Spleen (tissue), 13 donors: ENCODE measurements at places on chromosomes 6 and 20.

GRCh38 chr20:18662279-18663040 lies 74.6 kb downstream of the DTD1 start:
- no peak for DNase-seq

GRCh38 chr6:108337721-108338120 lies 42.9 kb downstream of the AFG1L start:
- DNase-seq, result no peak

DNA sequence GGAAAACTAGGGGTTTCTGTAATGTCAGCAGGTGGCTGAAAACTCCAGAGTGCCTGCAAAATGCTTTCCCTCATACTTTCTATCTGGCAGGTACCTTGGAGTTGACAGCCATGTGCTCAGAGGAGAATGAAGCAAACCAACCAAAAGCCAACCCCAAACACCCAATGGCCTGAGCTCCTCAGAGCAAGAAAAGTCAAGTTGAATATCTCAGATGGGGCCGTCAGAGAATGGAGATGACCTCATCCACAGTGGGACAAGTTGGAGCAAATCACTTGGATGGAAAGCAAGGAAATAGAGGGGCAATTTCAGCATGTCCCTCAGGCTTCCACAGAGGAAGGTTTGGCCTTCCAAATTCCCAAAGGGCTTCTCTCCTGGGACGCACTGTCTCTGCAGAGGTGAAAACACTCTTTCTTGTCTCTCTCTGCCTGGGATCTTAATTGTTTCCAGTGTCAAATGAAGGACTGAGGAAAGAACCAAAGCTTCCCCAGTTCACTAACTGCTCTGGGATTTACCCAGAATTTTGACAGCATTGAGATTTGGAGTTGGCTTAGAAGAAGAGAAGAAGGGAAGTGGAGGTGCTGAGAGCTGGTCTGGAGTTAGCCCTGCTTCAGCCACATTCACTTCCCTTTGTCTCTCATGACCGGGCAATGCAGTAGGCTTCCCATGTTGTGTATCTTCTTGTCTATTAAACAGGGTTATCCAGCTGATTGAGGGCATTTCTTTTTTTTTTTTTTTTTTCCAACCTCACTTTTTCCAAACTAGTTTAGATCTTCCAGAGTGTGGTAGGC lies 42.2 kb downstream of the PRND start:
- no peak for DNase-seq

- peak; percentile 59 for DNase-seq
Observed at GRCh38 chr20:3729811-3730540, 2.5 kb upstream of the HSPA12B start.

DNA sequence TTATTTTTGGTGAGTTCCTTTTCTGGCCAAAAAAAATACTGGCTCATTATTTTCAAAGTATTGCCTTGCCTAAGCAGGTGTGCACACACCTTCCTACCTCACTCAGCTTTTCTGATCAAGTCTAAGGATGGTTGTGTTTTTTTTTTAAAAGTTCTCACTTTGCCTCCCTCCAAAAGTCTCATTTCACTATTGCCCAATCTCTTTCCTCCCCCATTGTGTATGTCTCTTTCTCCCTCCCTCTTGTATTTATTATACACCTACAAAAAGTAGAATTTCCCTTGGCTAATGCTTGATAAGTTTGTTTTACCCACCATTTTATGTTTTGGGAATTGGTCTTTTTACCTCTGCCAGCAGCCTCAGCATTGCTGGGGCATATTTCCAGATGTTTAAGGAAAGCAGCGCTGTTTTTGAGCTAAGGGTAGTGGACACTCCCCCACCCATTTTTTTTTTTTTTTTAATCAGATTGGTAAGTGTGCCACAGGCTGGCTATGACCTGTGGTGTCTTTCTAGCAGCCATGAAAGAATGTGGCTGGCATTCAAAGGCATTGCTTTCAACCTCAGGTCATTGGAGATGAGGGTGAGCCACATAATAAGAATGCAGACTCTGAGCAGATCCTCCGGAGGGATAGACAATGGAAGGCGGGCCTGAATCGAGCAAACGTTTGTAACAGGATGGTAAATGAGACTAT lies 668.6 kb downstream of the UTRN start:
- DNase-seq, result no peak

DNA sequence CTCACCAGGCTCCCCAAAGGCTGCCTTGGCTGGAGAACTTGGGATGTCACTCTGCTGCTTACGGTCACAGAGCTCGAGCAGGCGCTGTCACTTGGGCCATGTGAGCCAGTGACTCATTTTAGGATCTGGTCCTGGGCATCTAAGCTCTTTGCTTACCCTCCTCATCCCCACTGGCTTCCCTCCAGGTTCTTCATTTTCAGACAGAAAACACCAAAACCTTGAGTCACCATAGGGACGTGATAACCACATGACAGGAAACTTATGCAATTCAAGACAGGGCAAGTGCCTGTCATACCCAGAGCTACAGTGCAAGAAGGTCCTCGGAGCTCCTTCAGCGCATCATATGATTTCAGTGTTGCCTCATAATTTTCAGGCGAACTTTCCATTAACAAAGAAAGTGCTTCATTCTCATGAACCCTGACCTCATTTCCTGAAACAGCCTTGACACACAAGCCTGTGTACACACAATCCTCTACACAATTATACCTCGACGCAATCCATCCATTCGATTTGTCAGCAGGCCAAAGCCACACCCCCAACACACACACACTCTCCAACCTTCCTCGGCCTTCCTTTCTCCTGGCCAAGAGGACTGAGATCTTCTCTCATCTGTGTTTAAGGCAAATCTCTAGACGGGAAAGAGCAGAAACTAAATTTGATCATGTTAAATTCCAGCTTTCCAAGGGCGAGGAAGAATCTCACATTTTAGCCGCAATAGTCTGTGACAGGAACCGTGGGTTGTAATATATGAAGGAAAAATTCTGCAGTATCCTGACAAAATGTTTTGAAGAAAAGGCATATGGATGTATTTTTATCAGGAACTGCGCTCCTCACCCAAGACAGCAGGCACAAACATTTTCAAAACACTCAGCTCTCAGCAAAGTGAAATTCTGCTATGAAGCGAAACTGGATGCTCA lies 25.3 kb downstream of the TBC1D7 start:
- DNase-seq, result peak; percentile 87

DNA sequence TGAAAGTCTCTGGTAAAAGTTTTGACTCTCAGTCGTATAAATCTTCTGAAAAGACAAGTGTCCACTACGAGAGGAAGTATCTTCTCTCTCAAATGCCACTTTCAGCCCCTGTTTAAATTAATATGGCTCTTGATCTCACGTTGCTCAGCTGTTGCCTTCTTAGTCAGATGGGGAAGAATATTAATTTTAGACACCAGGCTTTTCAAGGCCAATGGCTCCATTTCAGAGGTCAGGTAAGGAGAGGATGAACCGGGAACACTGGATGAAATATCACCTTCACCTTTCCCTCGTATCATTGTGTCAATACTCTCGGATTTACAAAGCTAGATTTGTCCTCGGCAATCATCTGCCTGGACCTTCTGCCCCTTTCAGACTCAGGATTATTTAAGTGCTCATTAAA lies at the start of gene MYLK4:
TSS of gene MYLK4 (minus strand) at position 91 of the 400 bp plus-strand sequence. CDS start 1,628 bp downstream, outside the sequence.
- DNase-seq, result no peak

DNA sequence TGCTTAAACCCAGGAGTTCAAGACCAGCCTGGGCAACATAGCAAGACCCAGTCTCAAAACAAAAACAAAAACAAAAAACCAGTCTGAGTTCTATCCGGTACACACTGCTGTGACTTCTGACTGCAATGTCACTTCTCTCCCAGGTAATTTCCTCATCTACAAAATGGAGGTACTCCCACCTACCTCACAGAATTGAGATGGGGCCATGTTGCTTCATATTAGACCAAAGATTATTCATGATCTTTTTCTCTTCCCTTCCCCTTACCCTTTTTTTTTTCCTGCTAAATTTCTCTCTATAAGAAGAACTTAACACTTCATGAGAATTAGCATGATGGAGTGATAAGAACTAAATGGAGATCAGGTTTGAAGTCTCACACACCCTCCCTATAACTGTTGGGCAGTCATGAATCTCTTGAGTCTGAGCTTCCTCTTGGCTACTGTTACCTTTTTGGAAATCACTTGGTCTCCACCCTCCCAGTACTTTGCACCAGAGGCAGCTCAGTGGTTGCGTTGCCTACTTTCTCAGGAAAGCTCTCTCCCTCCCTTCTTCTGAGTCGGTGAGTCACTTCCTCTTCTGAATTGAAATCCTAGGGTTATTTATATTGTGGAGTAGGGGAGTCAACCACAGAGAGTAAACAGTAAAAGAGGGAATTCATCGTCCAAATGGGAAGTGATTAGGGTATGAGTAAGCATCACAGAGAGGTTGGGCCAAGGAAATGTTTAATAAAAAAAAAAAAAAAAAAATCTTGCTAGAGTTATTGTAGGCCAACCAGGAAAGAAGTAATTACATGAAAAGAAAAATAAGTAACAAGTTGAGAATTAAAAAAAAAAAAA lies 59.9 kb upstream of the MAP7 start:
- no peak for DNase-seq

GRCh38 chr6:118377711-118378414 lies 170.2 kb upstream of the PLN start:
- DNase-seq, result no peak

DNA sequence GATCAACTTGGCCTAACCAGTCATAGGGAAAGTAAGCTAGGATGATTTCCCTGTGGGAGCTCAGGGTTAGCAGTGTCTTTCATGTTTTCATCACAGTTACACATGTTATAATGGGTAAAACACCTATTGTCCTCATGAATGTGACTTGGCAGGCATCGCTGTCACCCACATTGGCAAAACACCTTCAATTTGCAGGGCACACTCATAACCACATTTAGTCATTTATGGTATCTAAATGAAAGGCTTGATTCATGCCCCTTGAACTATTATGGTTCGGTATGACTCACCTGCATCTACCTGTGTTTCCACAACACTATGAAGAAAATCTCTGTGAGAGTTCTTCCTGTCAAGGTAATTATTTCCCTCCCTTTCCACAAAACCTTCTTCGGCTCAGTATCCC lies 49.2 kb downstream of the FRK start:
- no peak for DNase-seq

DNA sequence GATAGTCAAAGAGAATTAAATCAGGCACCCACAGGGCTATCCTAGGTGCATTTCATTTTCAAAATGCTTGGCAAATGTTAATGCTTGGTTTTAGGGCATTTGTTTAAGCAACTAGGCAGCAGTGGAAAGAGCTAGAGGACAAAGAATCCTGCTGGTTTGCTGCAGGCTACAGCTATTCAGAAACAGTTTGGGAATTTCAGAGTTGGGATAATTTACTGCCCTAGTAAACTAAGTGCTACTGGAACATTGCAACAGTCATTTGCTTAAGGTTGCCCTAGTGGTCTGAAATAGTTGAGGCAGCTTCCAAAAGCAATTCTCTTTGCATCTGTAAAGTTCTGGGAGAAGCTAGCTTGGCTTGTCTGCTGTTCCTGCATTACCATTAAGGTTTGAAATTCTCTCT lies 312.7 kb downstream of the LAMA2 start:
- no peak for DNase-seq

DNA sequence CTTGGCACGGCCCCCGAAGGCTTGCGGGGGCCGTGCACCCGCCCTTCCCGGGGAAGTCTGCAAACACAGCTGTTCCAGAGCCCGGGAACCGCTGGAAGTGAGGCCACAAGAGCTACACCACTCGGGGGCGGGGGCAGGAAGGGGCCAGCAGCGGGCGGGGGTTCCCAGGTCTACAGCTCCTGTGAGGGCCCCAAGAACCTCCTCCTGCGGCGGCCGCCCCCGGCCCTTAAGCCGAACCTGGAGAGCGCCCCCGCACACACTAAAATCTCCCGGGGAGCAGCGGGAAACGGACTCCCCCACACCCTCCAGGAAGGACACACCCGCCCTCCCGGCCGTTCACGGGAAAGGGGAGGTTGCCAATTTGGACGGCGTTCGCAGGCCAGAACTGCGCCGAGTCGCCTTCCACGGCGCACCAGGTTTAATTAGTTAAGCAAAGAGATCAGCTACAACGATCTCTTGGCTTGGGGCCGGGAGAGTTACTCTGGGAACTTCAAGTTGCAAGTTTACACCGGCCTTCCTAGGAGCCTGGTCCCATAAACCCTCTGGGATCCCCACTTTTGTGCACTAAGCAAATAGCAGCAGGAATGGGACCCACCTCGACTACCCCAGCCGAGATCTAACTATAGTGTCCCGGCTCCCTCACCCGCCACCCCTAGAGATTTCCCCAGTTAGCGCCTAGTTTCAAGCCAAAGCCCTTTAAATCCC lies 1.7 kb downstream of the JAG1 start:
- DNase-seq, result peak; percentile 88

GRCh38 chr6:35451354-35452182 lies 570 bp upstream of the FANCE start:
- DNase-seq, result no peak
